Epithelial cell of esophagus (primary cell): ENCODE measurements at places on chromosomes 11 and 22.

DNA sequence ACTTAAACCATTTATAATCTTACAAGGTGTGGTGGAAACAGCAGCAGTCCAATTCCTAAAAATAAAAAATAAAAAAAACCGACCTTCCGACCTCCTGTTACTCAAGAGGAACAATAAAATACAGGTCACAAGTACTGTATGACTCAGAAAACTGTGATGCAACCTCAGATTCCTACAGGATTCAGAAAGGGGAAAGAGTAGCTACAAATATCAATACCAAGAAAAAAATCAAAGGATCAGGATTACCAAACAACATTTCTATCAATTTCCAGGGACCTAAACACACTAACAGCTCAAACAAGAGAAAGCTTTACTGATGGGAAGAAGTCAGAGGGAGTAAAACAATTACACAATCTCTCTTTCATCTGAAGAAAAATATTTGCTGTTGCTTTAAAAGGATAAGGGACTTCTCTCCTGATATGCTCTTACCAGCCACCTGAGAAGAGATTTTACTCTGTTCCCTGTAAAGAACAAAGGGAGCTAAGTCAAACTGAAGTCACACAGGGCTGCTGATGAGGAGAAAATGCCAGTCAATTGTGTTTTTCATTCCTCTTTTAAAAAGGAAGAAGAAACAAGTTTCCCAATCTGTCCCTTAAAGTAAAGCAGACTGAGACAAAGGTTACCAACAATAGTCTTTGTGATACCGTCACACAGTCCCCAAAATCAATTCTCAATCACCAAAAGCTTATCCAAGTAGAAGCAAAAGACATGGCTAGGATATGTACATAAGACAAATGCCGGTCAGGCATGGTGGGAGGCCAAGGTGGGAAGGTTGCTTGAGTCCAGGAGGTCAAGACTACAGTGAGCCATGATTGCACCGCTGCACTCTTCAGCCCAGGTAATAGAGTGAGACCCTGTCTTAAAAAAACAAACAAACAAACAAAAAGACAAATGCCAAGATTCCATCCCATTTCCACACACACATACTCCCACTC, 39.3 kb downstream of the AMBRA1 start:
- DNase-seq: peak; percentile 86

GRCh38 chr11:132217856-132218255, 847.4 kb downstream of the NTM start:
- no peak for DNase-seq

- DNase-seq: no peak
These were observed 200.3 kb upstream of the MTNR1B start for GRCh38 chr11:92769112-92769511.

GRCh38 chr11:35847473-35847872, 96.4 kb upstream of the LDLRAD3 start:
- DNase-seq: no peak

GRCh38 chr11:111454561-111455192, 57.5 kb downstream of the BTG4 start:
- peak; percentile 88 for DNase-seq

DNA sequence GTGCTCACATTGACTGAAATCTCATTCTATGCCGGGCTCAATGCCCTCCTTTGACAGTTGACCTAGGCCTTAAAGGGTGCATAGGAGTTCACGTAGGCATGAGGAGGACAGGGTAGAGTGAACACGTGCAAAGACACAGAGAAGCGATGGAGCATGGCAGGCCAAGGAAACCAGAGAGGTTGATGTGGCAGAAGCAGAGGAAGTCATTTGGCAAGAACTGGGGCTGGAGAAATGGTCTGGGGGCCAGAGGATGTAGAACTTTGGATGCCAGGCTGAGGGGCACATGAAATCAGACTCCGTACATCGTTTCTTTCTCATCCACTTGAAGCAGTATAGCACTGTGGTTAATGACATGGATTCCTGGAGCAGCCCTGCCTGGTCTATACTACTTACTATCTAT, 13.6 kb upstream of the ABCC8 start:
- DNase-seq: no peak

GRCh38 chr11:120144501-120144900, 6.6 kb upstream of the TRIM29 start:
- DNase-seq: no peak

- DNase-seq: no peak
These were observed 6.3 kb downstream of the HTATIP2 start for GRCh38 chr11:20369826-20370225.

DNA sequence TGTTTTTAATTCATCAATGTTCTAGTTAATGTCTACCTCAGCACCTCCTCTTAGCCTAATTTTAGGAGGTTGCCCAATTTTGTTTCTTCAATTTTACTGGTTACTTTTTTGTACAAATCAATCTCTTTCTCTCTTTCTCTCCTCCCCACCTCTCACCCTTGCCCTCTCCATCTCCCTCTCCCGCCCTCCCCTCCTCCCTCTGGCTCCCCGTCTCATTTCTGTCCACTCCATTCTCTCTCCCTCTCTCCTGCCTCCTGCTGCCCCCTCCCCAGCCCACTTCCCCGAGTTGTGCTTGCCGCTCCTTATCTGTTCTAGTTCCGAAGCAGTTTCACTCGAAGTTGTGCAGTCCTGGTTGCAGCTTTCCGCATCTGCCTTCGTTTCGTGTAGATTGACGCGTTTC, 40.9 kb upstream of the NNMT start:
- DNase-seq: no peak

DNA sequence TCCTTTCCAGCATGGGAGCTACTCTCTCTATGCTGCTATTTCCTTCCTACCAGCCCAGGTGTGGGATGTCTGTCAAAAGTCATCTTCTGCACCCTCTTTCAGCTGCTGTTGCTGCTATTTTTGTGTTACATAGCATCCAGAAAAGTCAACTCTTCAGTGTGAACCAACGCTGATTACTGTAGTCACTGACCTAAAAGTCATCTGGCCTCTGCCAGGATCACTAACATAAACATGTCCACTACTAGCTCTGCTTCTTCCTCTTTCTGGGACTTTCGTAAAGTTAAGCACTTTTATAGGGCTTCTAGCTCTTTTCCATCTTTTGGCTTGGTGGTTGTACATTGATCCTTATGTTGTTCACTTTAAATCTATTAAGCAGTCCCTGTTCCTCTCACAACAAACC, 90.2 kb upstream of the CARD18 start:
- no peak for DNase-seq

- no peak for DNase-seq
These were observed 142.0 kb downstream of the METTL15 start for GRCh38 chr11:28250192-28250591.

DNA sequence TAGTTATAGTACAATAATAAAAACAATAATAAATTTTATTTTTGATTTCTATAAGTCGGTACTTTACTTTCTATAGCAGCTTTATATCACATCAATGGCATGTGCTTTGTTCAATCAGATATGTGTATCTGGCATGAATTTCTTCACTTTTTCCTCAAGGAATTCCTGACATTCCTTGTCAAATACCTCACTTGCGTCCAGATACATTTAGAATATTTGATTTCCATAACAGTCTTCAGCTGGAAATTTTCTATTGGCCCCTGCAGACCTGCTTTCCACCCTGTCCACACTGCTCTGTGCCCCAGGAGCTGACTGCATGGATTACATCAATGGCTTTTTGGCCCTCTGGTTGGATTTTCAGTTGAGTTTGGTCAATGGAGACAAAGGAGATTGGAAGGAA, 93.2 kb downstream of the FAR1 start:
- DNase-seq: no peak

DNA sequence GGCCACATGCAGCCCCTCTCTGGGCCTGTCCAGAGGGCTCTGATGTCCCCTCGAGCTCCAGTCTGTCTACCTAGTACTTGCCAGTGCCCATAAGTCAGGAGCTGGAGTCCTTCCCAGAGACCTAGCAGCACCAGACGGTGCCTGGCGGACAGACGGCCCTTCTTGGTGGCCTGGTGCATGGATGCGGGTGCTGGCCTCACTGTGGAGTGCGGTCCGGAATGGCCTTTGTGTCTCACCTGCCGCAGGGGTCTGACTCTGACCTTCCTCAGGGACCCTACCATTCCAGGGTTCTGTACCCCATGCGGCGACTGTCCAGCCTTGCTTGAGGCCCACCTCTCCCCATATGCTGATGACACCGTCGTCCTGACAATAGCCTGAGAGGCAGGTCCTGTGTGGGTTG, 29.4 kb upstream of the SMIM38 start:
- DNase-seq: no peak

GRCh38 chr11:63610604-63611394, 3.4 kb downstream of the PLAAT3 start:
- DNase-seq: no peak
